Stimulated activated CD8-positive, alpha-beta memory T cell treated with anti-CD3 and anti-CD28 coated beads, Interleukin-2, amount 100 ng/mL, for 48 hours (primary cell): ENCODE measurements at places on chromosomes 5 and 9.

- no peak for DNase-seq
These were observed 6.3 kb upstream of the NR5A1 start for GRCh38 chr9:124513376-124513994.

GRCh38 chr5:172694061-172694460 lies 53.0 kb downstream of the NEURL1B start:
- DNase-seq, result no peak

- no peak for DNase-seq
These were observed 550.7 kb upstream of the DAP start for GRCh38 chr5:11311731-11312130.

- DNase-seq, result no peak
These were observed 894.9 kb upstream of the CTNND2 start for GRCh38 chr5:12799165-12799564.

- no peak for DNase-seq
These were observed 12.5 kb downstream of the SQSTM1 start for GRCh38 chr5:179833056-179833708.
